Activated CD4-positive, alpha-beta memory T cell treated with anti-CD3 and anti-CD28 coated beads, Interleukin-2, amount 10 ng/mL, durations not matched to agents 7 days and 5 days (primary cell): ENCODE measurements at places on chromosomes 3 and 15.

- DNase-seq: no peak
- H3K4me1 ChIP-seq: no peaks in the 10 kb centered on the region
- H3K4me3 ChIP-seq: no peak overlapping the region
- no peak overlapping the region for H3K27ac ChIP-seq
- no peaks in the 10 kb centered on the region for H3K36me3 ChIP-seq
- H3K27me3 ChIP-seq: no peaks in the 10 kb centered on the region
Measured at GRCh38 chr3:194619741-194620140, 13.5 kb downstream of the TMEM44 start.

DNA sequence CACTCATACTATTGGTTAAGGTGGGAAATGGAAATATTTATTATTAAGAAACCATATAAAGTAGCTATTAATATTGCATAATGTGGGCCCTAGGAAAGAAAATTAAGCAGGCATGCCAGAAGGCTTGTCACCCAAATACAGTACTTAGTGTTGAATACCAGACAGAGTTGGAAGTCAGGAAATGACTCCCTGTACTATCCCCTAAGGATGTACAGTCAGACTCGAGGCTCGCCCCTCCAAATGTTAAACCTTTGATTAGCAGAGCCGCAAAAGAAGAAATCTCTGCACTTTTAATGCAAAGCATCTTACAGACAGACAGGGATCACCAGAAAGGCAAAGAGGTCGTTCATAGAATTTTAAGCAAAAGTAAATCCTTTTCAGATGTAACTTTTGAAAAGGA is 11.3 kb upstream of the RBSN start:
- H3K27ac ChIP-seq: no peak overlapping the region
- H3K4me1 ChIP-seq: peaks cover 1% of the 10 kb centered on the region
- H3K27me3 ChIP-seq: peaks cover 11% of the 10 kb centered on the region
- no peak for DNase-seq
- H3K4me3 ChIP-seq: no peak overlapping the region

DNA sequence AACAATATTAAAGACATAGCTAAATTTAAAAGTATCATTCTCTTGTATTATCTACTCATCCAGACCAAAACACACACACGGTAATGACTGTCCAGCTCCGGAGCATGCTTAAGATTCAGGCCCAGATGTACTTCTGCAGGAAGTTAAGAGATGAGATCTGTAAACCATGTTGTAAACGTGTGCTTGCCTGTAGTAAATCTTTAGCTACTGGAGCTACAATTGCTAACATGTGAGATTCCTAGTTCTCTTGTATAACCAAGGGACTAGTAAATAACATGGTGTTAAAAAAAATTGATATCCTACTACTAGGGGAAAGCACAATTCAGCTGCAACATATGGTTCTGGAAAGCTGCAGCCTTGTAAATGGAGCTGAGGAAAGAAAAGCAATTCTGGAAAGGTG is 651.7 kb upstream of the CCDC54 start:
- H3K36me3 ChIP-seq: no peaks in the 10 kb centered on the region
- no peak overlapping the region for H3K4me3 ChIP-seq
- peaks cover 3% of the 10 kb centered on the region for H3K27me3 ChIP-seq
- H3K4me1 ChIP-seq: no peaks in the 10 kb centered on the region
- DNase-seq: no peak
- H3K27ac ChIP-seq: no peak overlapping the region

GRCh38 chr3:126104028-126104635 is 20.2 kb upstream of the SLC41A3 start:
- no peaks in the 10 kb centered on the region for H3K27me3 ChIP-seq
- no peaks in the 10 kb centered on the region for H3K36me3 ChIP-seq
- no peaks in the 10 kb centered on the region for H3K4me1 ChIP-seq
- no peak overlapping the region for H3K27ac ChIP-seq
- no peak for DNase-seq

DNA sequence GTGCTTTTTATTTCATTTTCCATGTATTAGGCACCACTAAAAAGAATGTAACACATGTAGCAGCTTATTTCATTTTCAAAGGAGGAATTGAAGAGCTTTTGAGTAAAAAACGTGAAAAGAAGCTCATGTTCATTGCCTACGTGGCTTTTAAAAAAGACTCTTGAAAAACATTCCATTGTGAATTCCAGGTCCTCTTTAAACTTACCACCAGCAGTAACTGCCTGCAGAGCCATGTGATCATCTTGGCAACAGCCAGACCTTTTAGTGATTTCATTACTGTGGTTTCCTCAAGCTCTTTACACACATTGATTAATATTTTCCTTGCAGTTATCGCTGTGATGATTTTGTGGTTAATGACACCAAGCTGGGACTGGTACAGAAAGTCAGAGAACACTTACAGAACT is 43.8 kb upstream of the FBXL22 start:
- H3K4me1 ChIP-seq: peaks cover 19% of the 10 kb centered on the region
- DNase-seq: no peak
- H3K4me3 ChIP-seq: no peak overlapping the region
- no peaks in the 10 kb centered on the region for H3K27me3 ChIP-seq
- no peak overlapping the region for H3K27ac ChIP-seq

- no peak overlapping the region for H3K4me3 ChIP-seq
- DNase-seq: no peak
- peaks cover 35% of the 10 kb centered on the region for H3K4me1 ChIP-seq
- peaks cover 59% of the 10 kb centered on the region for H3K36me3 ChIP-seq
Measured at GRCh38 chr3:31636049-31636448, 103.3 kb downstream of the STT3B start.

DNA sequence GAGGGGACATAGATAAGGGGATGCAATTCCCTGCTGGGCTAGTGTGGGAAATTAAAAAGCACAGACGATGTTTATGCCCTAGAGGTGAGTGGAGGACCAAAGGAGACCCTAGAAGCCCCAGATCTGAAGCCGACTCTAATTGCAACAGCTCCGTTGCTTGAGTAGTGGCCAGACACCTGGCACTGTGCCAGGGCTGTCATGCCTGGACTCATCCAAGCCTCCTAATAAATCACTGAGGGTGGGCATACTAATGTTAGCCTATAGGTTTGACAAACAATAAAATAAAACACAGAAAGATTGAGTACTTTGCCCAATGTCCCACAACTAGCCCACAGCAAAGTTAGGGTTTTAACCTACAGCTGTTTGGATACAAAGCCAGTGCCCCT is 25.4 kb upstream of the MRPS22 start:
- no peak overlapping the region for H3K4me3 ChIP-seq
- no peak for DNase-seq
- no peaks in the 10 kb centered on the region for H3K36me3 ChIP-seq
- H3K27ac ChIP-seq: no peak overlapping the region
- H3K27me3 ChIP-seq: peaks cover 21% of the 10 kb centered on the region

- DNase-seq: no peak
- peaks cover 52% of the 10 kb centered on the region for H3K4me1 ChIP-seq
- H3K36me3 ChIP-seq: peaks cover 40% of the 10 kb centered on the region
- H3K27ac ChIP-seq: no peak overlapping the region
Measured at GRCh38 chr3:113534365-113534764, 2.0 kb downstream of the SIDT1 start.

- DNase-seq: peak; percentile 36
- H3K27me3 ChIP-seq: peaks cover 32% of the 10 kb centered on the region
- peak overlapping the region; percentile 75 for H3K4me3 ChIP-seq
- peaks cover 27% of the 10 kb centered on the region for H3K4me1 ChIP-seq
- H3K27ac ChIP-seq: peak overlapping the region; percentile 23
- H3K36me3 ChIP-seq: no peaks in the 10 kb centered on the region
Measured at GRCh38 chr3:186826410-186826975, 16.0 kb upstream of the ADIPOQ start.

GRCh38 chr3:17771177-17772017 is 29.0 kb upstream of the TBC1D5 start:
- H3K4me1 ChIP-seq: peaks cover 20% of the 10 kb centered on the region
- H3K4me3 ChIP-seq: no peak overlapping the region
- DNase-seq: no peak
- peaks cover 8% of the 10 kb centered on the region for H3K27me3 ChIP-seq

DNA sequence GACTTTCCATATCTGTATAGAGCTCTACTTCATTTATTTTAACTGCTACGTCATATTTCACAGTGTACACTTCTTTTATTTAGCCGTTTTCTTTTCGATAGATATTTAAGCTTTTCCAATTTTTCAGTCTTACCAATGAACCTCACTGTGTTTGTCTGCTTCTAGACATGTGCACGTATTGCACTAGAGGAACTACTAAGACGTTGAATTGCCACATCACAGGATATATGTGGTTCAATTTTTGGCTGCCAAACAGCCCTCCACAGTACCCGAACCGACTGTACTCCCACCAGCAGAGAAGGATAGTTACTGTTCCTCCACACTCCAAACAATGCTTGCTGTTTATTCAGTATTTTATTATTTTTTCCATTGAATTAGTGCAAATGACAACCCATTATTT is 2.0 kb downstream of the NR1I2 start:
- H3K27ac ChIP-seq: no peak overlapping the region
- no peaks in the 10 kb centered on the region for H3K36me3 ChIP-seq
- H3K4me3 ChIP-seq: no peak overlapping the region
- DNase-seq: no peak

DNA sequence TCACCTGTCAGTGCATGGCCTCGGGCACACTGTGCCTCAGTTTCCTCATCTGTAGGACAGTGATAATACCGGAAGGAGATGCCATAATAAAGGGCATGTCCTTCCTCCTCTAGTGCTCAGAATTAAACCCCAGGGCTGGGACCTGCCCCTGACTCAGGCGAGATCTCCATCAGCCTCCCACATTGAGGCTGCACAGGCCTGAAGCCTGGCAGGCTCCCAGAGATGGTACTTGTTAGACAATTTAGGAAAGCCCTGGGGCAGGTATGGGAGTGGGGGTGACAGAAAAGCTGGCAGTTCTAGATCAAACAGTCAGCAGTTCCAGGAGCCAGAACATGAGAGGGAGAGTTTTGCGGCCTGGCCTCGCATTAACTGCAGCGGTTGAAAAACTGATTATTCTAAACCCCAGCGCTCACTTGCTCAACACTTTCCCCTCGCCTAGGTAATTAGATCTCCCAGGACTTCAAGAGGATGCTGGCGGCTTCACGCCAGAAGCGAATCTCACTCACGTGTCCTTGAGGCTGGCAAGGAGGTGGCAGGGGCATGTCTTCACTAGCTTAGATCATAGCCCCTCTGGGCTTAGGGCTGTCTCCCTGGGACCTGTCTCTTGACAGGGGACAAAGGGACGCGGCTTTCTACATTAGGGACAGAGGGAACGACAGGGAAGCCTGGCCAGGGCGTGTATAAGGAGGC is 73.1 kb downstream of the ATP2B2 start:
- DNase-seq: no peak
- H3K36me3 ChIP-seq: no peaks in the 10 kb centered on the region
- no peak overlapping the region for H3K27ac ChIP-seq
- no peak overlapping the region for H3K4me3 ChIP-seq
- H3K27me3 ChIP-seq: peaks cover 2% of the 10 kb centered on the region

GRCh38 chr3:40427045-40427669 is 30.0 kb upstream of the RPL14 start:
- no peak for DNase-seq
- H3K27ac ChIP-seq: no peak overlapping the region
- H3K27me3 ChIP-seq: no peaks in the 10 kb centered on the region
- no peaks in the 10 kb centered on the region for H3K4me1 ChIP-seq

DNA sequence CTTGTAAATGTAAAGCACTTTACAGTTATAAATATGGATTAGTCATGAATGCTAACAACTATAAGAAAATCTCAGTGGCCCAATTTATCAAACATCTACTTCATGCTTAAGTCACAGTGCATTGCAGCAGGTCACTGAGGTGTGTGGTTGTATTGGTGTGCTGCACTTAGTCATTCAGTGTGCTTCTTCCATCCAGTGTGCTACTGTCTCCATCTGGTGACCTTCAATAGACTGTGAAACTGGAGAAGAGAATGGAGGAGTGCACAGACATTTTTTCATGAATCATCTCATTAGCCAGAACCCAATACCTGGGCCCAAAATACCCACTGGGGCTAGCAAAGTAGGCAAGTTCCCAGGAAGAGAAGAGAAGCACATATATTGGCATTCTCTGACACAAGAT is 199.6 kb downstream of the SHOX2 start:
- no peaks in the 10 kb centered on the region for H3K36me3 ChIP-seq
- H3K4me3 ChIP-seq: no peak overlapping the region
- no peak overlapping the region for H3K27ac ChIP-seq
- H3K27me3 ChIP-seq: no peaks in the 10 kb centered on the region

- no peak overlapping the region for H3K27ac ChIP-seq
- no peaks in the 10 kb centered on the region for H3K4me1 ChIP-seq
- H3K36me3 ChIP-seq: no peaks in the 10 kb centered on the region
- no peak overlapping the region for H3K4me3 ChIP-seq
- H3K27me3 ChIP-seq: no peaks in the 10 kb centered on the region
Measured at GRCh38 chr3:104447681-104448080, 919.0 kb upstream of the ALCAM start.

GRCh38 chr15:81000144-81000623 is 539 bp upstream of the TLNRD1 start:
- peak overlapping the region; percentile 98 for H3K4me3 ChIP-seq
- H3K27me3 ChIP-seq: no peaks in the 10 kb centered on the region
- H3K4me1 ChIP-seq: peaks cover 57% of the 10 kb centered on the region
- DNase-seq: no peak
- peaks cover 38% of the 10 kb centered on the region for H3K36me3 ChIP-seq
- H3K27ac ChIP-seq: peak overlapping the region; percentile 99
